NCI-H524 treated with DMSO at 0.1 percent for 48 hours (cell line): ENCODE measurements at places on chromosomes 7 and 10.

DNA sequence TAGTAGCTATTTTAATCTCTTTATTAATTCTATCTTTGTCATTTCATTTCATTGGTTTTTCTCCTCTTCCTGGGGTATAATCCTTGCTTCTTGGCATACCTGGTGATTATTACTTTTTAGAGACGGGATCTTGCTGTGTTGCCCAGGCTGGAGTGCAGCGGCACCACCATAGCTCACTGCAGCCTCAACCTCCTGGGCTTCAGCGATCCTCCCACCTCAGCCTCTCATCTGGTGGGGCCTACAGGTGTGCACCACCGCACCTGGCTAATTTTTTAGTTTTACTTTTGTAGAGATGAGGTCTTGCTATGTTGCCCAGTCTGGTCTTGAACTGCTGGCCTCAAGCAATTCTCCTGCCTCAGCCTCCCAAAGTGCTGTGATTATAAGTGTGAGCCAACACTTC lies 22.0 kb upstream of the OCM2 start:
- DNase-seq = no peak

- DNase-seq = no peak
These were observed 57.2 kb downstream of the MAD1L1 start for GRCh38 chr7:2175514-2175913.

GRCh38 chr10:17780727-17781126 lies 28.4 kb upstream of the MRC1 start:
- DNase-seq = no peak

- DNase-seq = no peak
These were observed 7.8 kb downstream of the FBXW4 start for GRCh38 chr10:101687071-101687658.

DNA sequence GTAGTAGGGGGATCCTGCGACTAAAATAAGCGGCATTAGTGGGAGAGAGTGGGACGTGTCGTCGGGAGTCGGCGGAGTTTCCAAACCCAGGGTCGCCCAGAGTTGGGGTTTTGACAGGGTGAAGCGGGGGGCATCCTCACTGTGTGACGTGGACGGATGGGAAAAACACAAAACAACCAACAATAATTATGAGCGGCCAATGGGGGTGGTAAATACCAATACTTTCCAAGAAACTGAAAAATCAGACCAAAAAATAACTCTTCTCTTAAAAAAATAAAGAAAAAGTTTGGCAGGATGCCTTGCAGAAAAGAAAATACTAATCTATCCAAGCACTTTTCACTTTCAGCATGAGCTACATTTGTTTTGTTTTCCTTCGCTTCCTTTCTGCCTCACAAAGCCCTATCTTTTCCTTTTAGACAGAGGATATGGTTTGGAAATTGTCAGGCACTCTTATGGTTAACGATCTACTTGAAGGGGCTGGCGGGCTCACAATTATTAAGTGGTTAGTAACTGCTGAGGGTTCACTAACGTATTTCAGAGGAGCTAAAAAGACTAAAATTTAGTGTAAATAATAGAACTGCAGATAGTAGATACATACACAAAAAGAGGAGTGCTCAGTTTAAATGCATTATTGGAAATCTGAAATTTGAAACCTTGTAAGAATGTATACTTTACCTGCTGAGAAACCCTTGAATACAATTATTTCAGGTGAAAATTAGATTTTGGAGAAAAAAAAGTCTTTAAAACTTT lies 802 bp upstream of the CDK6 start:
- peak; percentile 16 for DNase-seq

GRCh38 chr10:28879246-28879645 lies 201.9 kb downstream of the BAMBI start:
- DNase-seq = no peak

- DNase-seq = no peak
These were observed 22.0 kb upstream of the PSMG3 start for GRCh38 chr7:1591876-1592275.

- DNase-seq = no peak
These were observed 30.6 kb downstream of the APBB1IP start for GRCh38 chr10:26468700-26469099.

DNA sequence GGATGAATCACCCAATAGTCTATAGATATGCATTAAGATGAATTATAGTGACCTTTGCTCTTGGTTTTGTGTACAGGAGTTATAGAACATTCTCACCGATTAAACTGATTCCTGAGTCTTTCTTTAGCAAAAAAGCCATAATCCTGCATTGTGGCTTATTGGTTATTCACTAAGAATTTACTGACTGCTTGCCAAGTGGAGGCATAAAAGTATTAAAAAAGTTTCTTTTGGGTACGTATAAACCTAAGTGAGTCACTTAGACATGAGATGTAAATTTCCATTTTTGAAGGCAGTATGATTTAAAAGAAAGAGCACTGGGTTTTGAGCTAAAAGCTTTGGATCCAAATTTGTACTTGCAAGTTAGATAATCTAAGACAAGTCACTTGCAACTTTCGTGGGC lies 100.7 kb downstream of the CDK6 start:
- DNase-seq = no peak

DNA sequence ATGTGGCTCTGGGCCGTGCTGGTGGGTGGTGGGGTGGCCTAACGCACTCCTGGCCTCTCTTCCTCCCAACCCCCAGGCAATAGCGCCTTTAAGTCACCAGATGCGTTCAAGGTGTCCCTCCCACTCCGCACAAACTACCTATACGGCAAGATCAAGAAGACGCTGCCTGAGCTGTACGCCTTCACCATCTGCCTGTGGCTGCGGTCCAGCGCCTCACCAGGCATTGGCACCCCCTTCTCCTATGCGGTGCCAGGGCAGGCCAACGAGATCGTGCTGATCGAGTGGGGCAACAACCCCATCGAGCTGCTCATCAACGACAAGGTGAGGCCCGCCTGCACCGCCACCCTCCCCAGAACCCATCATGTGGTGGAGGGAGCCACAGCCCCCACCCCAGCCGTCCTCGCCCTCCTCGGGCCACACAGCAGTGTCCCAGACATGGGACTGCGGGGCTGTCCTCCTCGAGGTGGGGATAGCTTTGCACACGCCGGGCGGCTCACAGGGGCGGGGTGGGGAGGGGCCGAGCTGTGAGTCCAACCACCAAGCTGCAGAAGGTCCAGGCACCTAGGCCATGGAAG lies 7.8 kb downstream of the NPTX2 start:
- DNase-seq = no peak

- DNase-seq = no peak
These were observed 37.3 kb downstream of the ACADSB start for GRCh38 chr10:123045961-123046731.

- no peak for DNase-seq
These were observed 70.4 kb downstream of the COA1 start for GRCh38 chr7:43658718-43659548.

DNA sequence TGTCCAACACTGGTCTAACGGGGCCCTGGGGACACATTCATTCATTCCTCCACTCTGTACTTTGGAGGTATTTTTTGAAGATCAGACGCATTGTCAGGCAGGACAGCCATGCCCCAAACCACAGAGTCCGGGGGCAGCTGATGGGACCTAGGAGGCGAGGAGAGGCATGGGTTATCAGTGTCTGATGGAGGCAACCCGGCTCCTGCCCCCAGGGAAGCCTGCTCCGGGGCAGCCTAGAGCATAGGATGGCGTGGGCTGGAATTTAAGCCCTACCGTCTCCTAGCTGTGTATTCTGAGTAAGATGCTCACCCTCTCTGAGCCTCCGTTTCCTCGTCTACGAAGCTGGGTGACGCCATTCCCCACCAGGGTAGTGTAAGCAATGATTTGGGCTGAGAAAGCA lies 55.4 kb upstream of the ELN start:
- DNase-seq = no peak

- DNase-seq = no peak
These were observed 79.7 kb downstream of the DLG5 start for GRCh38 chr10:77846718-77847311.

DNA sequence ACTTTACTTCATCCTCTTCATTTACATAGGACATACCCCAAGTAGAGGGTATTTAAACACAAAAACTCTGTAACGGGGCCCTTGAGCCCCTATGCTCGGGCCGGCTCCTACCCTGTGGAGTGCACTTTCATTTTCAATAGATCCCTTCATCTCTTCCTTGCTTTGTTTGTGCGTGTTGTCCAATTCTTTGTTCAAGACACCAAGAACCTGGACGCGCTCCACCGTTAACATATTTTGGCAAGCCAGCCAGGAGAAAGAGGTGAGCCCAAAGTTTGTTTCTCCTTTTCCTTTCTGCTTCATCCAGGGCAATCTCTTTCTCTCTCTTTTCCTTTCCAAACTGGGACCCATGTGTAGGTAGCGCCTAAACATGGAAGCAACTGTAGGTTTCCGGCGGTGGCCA lies 26.0 kb upstream of the BNIP3 start:
- no peak for DNase-seq
